ENCODE measurements at places on chromosomes 12 and 14.
A peak's percentile ranks its signal among the peaks of the same experiment; 100 is the strongest.

DNA sequence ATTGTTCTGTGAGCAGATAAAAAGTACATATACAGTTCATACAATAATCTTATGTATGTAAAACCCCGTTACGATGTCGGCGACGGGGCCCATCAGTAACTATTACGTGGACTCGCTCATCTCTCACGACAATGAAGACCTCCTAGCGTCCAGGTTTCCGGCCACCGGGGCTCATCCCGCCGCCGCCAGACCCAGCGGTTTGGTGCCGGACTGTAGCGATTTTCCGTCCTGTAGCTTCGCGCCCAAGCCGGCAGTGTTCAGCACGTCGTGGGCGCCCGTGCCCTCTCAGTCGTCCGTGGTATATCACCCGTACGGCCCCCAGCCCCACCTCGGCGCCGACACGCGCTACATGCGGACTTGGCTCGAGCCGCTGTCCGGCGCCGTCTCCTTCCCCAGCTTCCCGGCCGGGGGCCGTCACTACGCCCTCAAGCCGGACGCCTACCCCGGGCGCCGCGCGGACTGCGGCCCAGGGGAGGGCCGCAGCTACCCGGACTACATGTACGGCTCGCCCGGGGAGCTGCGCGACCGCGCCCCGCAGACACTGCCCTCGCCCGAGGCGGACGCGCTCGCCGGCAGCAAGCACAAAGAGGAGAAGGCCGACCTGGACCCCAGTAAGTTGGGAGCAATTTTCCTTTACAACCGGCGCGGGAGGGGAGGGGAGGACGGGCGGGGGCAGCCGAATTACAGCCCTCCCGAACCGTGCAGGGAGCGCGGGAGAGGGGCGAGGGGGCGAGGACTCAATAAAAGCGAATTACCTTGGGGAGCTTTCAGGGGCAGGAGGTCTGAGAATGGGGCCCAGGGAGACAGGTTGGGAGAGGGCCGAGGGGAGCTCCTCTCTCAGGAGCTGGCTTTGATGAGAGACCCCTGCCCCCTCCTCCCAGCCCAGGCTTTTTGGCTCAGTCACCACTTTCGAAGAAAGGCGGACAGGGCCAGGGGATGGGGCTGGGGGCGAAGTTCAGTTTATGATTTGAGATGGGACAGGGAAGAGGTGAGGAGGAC lies at the start of gene HOXC9:
Gene HOXC9, plus strand, starts transcription at position 46 of the 999 bp plus-strand sequence. Its CDS starts 28 bp downstream, at position 74.
- H3K27me3 ChIP-seq, result peaks cover 86% of the 10 kb centered on the region
- no peak for DNase-seq
- H3K4me3 ChIP-seq, result peak within 1 kb of the TSS; percentile 51
- peaks cover 46% of the 10 kb centered on the region for H3K4me1 ChIP-seq
- H3K36me3 ChIP-seq, result no peaks in the 10 kb centered on the region

DNA sequence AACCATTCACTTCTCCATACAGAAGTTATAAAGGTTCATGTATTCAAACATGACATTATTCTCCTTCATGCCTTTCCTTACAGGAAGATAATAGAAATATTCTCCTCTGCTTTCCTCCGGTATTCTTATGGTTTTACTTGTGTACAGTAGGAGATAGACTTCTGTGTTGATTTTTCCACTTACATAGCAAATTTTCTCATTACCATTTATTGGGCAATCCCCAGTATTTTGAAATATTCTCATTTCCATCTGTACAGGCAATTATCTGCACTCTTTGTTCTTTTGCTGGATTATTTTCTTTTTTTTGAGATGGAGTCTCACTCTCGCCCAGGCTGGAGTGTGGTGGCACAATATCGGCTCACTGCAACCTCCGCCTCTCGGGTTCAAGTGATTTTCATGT lies 11.0 kb downstream of the PXMP2 start:
- H3K4me1 ChIP-seq, result peaks cover 4% of the 10 kb centered on the region
- no peaks in the 10 kb centered on the region for H3K27me3 ChIP-seq
- no peak overlapping the region for H3K4me3 ChIP-seq
- peaks cover 56% of the 10 kb centered on the region for H3K36me3 ChIP-seq
- DNase-seq, result no peak

DNA sequence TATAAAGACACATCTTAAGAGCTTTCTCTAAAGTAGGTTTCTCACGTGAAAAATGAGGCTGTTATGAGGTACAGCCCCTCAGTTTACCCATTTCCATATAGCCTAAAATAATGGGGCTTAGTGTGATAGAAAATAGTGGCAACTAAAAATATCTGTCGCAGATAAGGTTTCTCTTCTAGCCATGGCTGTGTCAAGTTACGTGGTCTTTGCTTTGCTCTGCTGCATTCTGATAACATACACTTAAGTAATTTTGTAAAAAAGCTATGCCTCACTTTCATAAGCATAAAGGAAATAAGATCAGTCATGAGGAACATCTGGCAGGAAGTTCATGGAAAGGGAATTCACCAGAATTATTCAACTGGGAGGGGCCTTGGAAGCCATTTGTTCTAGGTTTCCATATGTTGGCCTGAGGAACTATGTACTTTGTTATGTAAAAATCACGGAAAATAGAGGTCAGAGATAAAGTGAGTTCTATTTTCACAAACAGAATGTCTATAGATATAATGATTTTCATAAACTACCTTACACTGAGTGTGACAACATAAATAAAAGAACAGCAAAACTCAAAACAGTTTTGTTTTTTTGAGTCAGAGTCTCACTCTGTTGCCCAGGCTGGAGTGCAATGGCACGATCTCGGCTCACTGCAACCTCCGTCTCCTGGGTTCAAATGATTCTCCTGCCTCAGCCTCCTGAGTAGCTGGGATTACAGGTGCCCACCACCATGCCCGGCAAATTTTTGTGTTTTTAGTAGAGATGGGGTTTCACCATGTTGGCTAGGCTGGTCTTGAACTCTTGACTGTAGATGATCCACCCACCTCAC lies 195.6 kb upstream of the KRR1 start:
- DNase-seq, result no peak
- H3K27me3 ChIP-seq, result peaks cover 4% of the 10 kb centered on the region
- H3K36me3 ChIP-seq, result no peaks in the 10 kb centered on the region
- no peak overlapping the region for H3K27ac ChIP-seq
- H3K4me1 ChIP-seq, result peaks cover 9% of the 10 kb centered on the region
- H3K4me3 ChIP-seq, result no peak overlapping the region

DNA sequence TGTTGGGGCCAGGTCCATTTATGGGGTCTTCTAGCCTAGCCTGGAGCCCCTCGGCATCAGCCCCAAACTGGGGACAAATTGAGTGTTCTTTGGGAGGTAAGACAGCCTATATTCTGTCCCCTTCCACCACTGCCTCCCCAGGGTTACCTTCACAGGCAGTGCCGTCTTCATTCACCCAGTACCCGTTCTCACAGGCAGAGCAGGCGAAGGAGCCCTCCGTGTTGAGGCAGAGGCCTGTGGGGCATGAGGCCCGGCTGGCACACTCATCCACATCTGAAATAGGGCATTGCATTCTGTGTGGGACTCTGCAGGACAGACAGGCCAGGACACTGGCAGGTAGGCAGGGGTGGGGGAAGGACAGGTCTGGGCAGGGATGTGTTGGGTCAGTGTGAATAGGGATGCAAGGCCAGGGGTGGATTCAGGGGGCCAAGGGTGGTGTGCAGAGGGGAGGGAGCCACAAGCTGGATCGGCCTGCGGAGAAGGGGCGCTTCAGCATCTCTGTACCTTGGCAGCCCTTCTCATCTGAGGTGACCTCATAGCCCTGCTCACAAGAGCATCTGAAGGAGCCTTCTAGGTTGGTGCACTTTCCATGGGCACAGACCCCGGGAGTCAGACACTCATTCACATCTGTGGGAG lies 16.1 kb downstream of the ISCA2 start:
- no peaks in the 10 kb centered on the region for H3K36me3 ChIP-seq
- H3K27ac ChIP-seq, result no peak overlapping the region
- no peak overlapping the region for H3K4me3 ChIP-seq

- DNase-seq, result no peak
- no peaks in the 10 kb centered on the region for H3K36me3 ChIP-seq
- peak overlapping the region; percentile 74 for H3K4me3 ChIP-seq
- H3K4me1 ChIP-seq, result peaks cover 44% of the 10 kb centered on the region
- H3K27ac ChIP-seq, result peak overlapping the region; percentile 10
These were observed 227.7 kb upstream of the CRY1 start for GRCh38 chr12:107320929-107321631.
